Activated CD8-positive, alpha-beta memory T cell treated with anti-CD3 and anti-CD28 coated beads, Interleukin-2, amount 10 ng/mL, durations not matched to agents 7 days and 5 days (primary cell): ENCODE measurements at places on chromosomes 13 and 19.
A peak's percentile ranks its signal among the peaks of the same experiment; 100 is the strongest.

GRCh38 chr19:31110336-31110735 is 238.9 kb downstream of the TSHZ3 start:
- no peak for DNase-seq

GRCh38 chr19:6730941-6731670 is 6.3 kb downstream of the GPR108 start:
- DNase-seq = no peak

GRCh38 chr13:90047600-90047999 is 1299.9 kb upstream of the MIR17HG start:
- DNase-seq = no peak

DNA sequence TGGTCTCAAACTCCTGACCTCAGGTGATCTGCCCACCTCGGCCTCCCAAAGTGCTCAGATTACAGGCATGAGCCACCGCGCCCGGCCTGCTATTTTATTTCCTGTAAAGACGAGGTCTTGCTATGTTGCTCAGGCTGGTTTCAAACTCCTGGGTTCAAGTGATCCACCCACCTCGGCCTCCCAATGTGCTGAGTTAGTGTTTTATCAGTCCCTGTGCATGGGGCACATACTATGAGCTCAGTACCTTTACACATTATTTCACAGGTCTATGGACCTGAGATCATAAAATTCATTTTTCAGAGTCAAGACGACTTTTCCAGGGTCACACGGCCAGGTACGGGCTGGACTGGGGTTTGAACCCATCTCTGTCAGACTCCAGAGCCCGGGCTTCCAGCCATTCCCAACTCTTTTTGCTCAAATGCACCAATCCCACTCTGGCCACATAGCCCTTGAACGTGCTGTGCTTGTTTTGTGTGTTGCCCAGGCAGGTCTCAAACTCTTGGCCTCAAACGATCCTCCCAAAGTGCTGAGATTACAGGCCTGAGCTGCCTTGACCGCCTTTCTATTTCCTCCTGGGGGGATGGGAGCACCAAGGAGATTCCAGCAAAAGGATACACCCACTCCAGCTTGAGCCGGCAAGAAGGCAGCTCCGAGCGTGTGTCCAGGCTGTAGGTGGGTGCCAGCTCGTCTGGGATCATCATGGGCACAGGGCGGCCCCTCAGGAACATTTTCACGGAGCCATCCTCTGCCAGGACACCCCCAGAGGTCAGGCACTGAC is 1.1 kb downstream of the EML2 start:
- DNase-seq = no peak

GRCh38 chr13:61486496-61486895 is 70.8 kb upstream of the PCDH20 start:
- no peak for DNase-seq

DNA sequence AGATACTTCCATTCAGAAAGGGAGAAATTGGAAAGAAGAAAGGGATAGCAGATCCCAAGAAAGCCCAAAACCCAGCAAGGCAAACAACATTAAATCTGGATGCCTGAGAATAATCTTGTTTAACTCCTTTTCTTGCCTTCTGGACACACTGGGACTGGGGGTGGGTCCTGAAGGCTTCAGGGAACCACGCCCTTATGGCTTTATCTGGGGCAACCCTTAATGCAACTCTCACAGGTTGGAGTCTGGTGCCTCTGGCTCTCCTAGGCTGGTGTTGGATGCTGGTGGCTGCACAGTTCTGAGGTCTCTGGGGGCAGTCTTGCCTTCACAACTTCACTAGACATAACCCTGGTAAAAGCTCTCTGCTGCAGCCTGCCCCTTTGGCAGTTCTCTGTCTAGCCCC is 27.9 kb downstream of the PAN3 start:
- DNase-seq = no peak

- no peak for DNase-seq
These were observed 45.3 kb upstream of the ZNF599 start for GRCh38 chr19:34818270-34818669.

DNA sequence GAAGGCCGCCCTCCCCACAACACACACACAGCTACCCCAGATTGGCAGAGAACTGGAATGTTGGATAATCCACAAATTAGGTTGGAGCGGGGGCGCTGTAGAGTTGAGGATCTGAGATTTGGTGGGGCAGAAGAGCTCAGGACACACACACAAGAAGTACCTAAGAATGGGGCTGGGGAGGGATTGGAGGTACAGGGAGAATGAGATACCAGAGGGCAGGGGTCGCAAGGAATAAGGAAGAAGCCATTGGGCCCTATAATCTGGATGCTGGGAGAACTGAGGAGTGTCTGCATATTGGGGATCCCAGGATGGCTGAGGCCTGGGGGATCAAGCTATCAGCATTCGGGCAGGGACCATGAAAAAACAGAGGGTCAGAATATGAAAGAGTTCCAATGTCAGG is 11.5 kb downstream of the SYT3 start:
- DNase-seq = no peak

- no peak for DNase-seq
These were observed 16.0 kb downstream of the IRGC start for GRCh38 chr19:43731846-43732245.

- DNase-seq = no peak
These were observed 977 bp downstream of the EPHX3 start for GRCh38 chr19:15231271-15231670.

GRCh38 chr19:11142528-11143171 is 12.9 kb downstream of the SPC24 start:
- no peak for DNase-seq

DNA sequence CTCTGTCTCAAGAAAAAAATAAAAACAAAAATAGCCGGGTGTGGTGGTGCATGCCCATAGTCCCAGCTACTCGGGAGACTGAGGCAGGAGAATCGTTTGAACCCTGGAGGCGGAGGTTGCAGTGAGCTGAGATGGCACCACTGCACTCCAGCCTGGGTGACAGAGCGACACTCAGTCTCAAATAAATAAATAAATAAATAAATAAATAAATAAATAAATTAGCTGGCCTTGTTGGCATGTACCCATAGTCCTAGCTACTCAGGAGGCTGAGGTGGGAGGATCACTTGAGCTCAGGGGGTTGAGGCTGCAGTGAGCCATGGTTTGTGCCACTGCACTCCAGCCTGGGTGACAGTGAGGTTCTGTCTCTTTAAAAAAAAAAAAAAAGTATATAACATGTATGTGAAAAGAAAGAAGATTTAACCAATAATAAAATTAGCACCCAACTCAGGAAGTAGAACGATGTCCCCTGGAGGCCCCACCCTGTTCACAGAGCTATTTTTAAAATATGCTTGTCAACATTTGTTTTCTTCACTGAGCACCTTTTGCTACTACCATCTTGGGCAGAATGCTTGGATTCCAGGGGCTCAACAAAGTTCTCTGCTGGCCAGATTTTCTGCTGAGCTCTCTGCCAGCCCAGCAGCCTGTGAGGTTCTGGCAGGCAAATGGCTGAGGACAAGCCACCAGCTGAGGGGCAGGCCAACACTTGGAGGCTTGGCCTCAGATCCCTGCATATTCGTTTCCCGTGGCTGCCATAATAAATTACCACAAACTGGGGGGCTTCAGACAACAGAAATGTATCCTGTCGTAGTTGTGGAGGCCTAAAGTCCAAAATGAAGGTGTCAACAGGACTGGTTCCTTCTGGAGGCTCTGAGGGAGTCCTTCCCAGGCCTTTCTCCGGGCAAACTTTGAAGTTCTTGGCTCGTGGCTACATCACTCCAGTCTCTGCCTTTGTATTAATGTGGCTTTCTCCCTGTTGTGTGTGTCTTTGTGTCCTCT is 5.2 kb downstream of the SLC25A42 start:
- DNase-seq = no peak

DNA sequence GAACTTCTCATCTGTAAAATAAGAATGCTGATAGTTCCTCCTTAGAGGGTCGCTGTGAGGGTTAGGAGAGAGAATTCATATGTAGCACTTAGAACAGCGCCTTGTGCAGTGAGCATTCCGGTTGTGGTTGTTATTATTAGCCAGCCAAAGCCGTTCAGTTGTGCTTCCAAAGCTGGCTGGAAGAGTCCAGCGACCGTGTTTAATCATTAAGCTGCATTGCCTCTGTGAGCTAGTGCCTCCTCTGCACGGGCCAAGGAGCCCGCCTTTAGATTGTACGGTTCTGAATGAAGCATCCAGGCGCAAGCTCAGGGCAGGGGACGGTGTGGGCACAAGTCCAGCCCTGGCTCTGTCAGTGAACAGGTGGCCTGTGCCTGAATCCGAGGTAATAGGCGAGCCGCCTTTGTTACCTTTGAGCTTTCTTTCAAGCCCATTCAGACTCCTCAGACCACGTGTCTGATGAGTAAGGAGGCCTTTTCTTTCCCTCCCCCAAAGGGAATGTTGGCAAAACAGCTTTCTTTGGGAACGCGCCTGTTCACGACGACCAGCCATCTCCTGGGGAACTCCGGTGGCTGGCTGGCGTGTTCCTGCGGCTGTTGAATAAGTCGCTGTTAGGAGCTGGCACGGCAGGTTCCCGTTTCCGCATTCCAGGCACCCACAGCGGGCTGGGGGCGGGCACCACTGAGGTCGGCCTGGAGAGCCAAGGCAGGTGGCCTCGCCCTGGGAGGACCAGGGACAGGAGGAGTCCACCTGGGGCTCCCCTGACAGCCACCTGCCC is 25.1 kb downstream of the SIPA1L3 start:
- DNase-seq = no peak

GRCh38 chr19:5844456-5845433 is 5.2 kb upstream of the FUT6 start:
- DNase-seq = no peak

DNA sequence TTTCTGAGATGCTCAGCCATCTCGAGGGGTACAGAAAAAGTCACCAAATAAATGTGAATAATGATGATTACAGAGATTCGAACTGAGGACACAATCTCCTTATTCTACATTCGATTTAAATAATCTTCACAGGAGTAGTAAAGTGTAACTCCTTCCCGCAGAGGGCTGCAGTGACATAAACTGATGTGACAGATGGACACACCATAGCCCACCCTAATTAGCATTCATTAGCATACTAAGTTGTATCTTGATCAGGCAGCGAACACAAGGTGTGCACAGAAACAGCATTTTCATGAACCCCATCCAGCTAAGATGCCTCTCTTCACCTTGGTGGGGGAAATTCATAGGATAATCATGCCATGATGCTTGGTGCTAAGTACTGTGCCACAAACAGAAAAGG is 83.0 kb downstream of the TNFSF11 start:
- no peak for DNase-seq

GRCh38 chr13:97300871-97301270 is 78.7 kb downstream of the MBNL2 start:
- DNase-seq = no peak

DNA sequence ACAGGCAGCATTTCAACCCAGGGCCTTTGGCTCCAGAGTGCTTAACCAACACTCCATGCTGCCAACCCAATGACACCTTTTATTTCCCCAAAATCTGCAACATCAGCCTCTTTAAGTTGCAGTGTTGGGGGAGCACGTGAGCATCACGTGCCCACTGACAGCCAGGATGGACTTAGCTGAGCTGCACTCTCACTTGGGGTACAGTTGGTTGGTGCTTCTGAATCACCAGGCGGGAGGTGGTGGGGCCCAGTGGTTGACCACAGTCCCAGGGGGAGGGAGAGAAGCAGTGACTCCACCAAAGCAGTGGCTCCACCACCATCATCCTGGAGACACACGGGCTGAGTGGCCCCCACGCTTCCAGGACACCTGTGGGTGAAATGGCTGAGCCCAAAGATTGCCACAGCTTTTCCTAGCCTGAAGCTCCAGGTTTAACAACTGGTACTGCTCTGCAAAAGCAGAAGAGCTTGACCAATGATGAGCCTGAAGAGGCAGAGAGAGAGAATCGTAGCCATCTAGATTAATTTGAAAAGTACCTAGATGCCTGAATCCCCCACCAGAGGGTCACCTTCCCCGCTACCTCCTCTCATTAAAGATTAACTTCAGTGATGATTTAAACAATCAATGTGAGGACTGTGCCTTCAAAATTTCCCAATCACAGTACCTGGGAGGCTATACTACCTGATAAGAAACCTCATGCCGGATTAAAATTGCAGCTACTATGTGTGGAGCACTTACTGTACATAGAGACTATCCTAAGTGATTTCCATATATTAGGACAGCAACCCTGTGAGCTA is 193.8 kb downstream of the FOXO1 start:
- DNase-seq = peak; percentile 57

DNA sequence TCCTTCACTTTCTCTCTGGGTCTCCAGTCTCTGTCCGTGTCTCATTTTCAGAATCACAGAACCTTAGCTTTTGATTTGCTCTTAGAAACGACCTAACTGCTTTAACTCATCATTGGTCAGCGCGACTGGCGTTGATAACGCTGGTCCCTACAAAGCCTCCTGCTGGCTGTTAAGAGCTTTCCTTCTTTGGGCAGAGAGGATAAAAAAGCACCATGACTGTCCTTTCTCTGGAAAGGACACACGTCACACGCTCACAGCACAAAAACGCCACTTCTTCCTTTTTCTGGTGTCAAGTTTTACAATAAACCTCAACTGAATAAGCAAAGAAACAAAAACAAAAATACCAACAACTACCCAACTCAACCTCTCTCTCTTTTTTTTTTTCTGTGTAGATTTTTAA is 1.7 kb upstream of the KLK12 start:
- DNase-seq = no peak

GRCh38 chr19:51142119-51142518 is at the start of gene SIGLEC7:
TSS of gene SIGLEC7 (plus strand) at chr19:51142301. CDS start at chr19:51142370, 69 bp downstream.
- DNase-seq = no peak

- no peak for DNase-seq
These were observed 20.1 kb downstream of the PCCA start for GRCh38 chr13:100108913-100109507.

GRCh38 chr13:85997587-85997986 is 198.4 kb upstream of the SLITRK6 start:
- DNase-seq = no peak

GRCh38 chr13:104608331-104608730 is 1542.1 kb upstream of the SLC10A2 start:
- no peak for DNase-seq

- no peak for DNase-seq
These were observed 106.4 kb upstream of the EDNRB start for GRCh38 chr13:78024996-78025395.

- DNase-seq = peak; percentile 78
These were observed 8.9 kb upstream of the MYO1F start for GRCh38 chr19:8585894-8586750.

GRCh38 chr13:29483211-29483610 is 112.3 kb downstream of the SLC7A1 start:
- DNase-seq = no peak

- DNase-seq = no peak
These were observed 6.4 kb upstream of the ZNF333 start for GRCh38 chr19:14683439-14683838.
